ENCODE measurements at places on chromosomes 16 and 17.

DNA sequence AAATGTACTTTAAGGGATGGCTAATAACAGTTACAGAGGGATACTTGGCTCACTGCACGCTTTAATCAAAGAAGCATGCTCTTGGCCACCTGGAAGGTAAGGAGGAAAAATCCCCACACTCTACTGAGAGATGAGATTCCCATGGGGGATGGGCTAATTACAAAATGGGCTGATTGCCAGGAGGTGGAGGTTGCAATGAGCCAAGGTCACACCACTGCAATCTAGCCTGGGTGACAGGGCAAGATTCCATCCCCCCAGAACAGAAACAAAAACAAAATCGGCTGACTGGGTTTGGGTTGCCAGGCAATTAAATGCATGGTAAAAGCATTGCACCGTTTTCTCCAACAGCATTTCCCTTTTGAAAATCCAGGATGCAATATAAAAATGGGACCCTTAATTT, 18.0 kb downstream of the N4BP1 start:
- DNase-seq, result no peak

- DNase-seq, result no peak
Measured at GRCh38 chr17:7846063-7846735, 8.7 kb upstream of the TMEM88 start.

- no peak for DNase-seq
Measured at GRCh38 chr16:88084881-88085280, 133.6 kb downstream of the BANP start.

DNA sequence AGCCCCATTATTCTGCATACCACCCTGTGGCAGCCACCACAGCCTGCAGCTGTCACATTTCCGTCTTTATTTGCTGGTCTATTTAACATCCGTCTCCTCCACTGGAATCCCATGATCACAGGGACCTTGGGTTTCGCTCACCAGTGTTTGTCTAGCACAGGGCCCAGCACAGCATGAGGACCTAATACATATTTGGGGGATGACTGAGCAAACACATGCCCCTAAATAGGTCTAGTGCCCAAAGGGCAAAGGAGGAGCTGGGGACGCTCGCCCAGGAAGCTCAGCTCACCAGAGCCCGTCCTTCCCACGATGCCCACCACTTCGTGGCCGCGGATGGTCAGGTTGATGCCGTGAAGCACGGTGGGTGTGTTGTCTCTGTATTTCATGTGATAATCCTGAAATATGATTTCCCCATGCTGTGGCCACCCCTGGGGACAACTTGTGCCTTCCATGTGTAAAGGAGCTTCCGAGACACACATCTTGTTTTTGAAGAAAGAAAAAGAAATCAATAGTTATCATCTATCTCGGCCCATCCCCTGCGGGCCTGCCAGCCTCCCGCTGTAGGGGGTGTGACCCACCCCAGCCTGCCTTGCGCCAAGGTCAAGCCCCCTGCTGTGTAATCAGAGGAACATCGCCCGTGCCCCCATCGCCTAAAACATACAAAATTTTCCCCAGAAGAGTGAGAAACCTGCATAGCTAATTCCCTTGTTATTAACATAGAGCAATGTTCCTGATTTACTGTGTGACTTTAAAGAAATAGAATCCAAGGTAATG, 21.0 kb upstream of the ABCC12 start:
- no peak for DNase-seq

- DNase-seq, result no peak
Measured at GRCh38 chr16:56204816-56205215, 13.5 kb downstream of the GNAO1 start.

GRCh38 chr17:65066901-65067300, 10.4 kb upstream of the GNA13 start:
- DNase-seq, result no peak

DNA sequence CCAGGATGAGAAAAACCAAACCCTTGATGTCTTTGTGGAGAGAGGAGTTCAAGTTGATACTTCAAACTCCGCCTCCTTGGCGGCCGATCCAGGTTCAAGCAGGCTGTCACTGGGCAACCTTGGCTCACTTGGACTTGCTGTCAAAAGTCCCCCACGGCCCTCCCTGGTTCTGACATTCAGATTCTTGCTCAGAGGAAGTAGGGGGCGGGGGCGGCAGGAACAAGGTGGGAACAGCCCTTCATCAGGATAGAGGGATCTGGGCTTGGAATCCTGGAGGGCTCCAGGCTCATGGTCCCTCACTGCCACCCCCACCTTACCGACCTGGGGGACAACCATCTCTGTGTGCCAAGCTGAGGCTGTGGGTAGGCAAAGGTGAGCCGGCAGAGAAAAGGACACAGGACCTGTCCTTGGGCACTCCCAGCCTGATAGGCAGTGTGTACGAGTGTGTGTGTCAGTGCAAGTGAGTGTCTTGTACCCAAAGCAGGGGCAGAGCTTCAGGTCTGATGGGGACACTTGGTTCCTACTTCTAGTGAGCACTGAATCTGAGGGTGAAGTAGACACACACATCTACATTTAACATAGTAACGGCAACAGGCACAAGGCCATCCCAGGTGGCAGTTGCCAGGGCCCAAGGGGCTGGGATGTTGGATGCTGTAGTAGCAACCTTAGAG, 6.6 kb upstream of the TSPOAP1 start:
- DNase-seq, result no peak

DNA sequence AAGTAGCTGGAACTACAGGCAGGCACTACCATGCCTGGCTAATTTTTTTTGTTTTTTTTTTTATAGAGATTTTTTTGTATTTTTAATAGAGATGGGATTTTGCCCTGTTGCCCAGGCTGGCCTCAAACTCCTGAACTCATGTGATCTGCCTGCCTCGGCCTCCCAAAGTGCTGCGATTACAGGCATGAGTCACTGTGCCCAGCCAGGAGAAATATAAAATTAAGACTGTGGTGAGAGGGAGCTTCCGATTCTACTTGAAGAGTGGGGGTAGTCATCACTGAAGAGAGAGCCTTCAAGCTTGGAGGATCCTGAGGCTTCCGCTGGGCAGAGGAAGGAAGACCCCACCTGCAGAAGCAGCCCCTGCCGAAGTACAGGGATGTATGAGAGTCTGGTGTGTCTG, 34.4 kb upstream of the RGS9 start:
- no peak for DNase-seq

DNA sequence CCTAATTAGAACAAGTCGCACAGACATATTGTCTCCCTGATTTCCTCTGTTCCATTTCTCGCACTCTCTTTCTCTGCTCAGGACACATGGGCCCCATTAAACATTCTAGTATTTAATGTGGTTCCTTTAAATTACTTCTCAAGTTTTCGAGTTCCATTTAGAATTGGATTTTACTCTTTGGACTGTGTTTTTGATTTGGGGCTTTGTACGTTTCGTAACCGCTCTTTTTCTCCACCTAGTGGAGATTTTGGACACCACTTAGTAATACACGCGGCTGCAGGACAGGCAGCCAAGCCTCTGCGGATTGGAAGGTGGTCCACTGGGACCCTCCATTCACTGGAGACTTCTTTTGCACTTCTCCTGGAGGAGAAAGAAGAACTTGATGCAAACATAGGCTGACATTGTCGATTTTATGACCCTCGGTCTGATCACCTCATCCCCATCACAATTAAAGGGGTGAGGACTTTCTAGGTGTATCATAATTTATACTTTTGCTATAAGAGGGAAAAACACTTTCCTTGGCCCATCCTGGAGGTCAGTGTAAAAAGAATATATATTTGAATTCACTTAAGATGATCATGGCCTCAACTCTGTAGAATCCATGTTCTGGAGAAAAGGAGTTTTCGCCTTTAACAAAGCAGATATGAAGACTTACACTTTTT, 85.7 kb downstream of the NOG start:
- no peak for DNase-seq

DNA sequence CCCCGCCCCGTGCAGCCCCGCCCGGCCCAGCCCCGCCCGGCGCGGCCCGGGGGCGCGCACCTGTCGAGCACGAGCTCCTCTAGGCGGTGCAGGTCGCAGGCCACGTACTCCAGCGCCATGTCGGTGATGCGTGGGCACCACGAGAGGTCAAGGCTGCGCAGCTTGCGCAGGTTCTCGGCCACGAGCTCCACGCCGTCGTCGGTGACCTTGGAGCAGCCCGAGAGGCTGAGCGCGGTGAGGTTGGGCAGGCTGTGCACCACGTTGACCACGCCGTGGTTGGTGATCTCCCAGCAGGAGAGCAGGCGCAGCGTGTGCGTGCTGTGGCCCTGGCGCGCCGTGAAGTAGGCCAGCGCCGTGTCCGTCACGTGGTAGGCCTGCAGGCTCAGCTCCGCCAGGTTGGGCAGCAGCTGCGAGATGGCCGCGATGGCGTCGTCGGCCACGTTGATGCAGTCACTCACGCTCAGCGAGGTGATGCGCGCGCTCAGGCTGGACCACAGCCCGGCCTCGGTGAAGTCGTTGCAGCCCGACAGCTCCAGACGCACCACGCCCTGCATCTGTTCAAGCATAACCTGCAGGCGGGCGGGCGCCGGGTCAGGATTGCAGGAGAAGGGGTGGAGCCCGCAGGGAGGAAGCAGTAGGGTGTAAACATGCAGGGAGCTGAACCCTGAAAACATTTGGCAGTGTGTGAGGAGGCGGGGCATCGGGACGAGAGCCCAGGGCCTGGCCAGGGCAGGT, 5.3 kb upstream of the WDR24 start:
- no peak for DNase-seq

GRCh38 chr16:66275775-66276428, 90.6 kb upstream of the CDH5 start:
- peak; percentile 42 for DNase-seq

All from right forelimb (tissue), 1 donor.